ENCODE measurements at places on chromosomes 11 and 22.

DNA sequence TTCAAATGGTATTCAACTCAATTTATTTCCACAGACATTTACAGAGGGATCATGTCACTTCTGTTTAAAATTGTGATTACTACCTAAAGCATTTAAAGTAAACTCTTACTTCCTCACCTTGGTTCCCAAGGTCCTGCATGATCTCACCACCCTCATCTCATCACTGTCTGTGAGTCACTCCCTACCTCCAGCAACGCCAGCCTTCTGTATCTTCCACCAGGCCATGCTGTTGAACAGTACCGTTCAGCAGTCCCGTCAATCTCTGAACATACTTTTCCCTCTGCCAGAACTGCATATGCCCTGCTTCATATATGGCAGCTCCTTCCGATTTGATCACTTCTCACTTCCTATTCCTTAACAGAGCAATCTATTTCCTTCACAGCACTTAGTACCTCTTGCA lies 2.0 kb downstream of the FBXO3 start:
- DNase-seq: no peak

GRCh38 chr22:44901301-44901700 lies 108.5 kb downstream of the PHF21B start:
- DNase-seq: no peak

DNA sequence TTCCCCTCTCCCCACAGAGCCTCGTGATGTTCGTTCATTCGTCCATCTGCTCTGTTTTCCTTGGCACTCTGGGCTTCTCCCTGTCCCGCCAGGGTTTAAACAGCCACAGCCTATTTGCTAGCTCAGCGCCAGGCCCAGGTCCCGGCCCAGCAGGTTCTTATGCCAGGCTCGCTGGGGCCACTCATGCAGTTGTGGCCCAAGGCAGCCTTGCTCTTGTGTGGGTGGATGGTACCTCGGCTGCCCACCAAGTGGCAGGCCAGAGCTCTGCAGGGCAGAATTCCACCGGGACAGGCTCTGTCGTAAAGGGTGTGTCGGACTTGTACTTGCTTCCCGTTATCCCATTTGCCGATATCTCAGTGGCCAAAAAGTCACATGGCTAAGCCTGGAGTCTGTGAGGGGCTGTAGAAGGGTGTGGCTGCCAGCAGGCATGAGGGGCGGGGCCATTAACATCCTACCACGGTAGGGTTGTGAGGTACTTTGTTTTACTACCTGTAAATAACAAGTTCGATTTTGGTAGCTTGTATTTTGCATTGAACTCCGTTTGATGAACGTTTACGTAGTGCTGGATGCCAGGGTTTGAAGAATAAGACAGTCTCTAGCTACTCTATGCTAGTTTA lies 7.9 kb downstream of the FAM118A start:
- no peak for DNase-seq

DNA sequence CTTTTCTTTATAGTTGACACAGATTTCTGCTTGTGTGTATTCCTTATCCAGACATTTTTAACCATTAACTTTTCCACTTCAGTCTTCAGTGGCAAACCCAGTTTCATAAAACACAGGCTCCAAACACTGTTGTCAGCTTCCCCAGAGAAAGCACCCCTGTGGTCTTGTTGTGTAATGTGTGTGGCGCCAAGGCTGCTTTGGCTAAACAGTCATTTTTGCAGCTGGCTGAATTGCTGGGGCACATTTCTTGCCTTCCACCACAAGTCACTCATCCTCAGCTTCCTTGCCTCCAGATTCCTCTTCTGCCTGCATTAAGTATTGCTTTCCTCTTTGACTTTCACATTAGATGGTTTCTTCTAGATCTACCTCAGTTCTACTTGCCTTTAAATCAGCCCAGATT lies 40.5 kb downstream of the ARHGAP1 start:
- no peak for DNase-seq

GRCh38 chr11:87440076-87440770 lies 402.5 kb downstream of the TMEM135 start:
- no peak for DNase-seq

DNA sequence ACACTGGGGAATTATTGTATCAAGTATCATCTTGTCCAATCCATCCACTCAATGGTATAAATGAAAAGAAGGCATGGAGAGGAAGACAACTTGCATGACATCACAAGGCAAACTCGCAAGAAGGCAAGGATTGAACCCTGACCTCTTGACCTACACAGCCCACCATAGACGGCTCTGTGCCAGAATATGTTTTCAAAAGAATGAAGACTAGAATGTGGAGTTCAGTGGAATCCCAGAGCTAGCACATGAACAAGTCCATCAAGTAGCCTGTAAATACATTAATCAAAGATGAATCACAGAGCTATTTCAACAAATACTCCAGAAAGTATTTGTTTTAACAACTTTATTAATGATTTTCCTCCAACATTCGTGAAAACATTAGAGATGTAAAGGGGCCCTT lies 189.7 kb downstream of the GUCY1A2 start:
- DNase-seq: no peak

- no peak for DNase-seq
These were observed 109.3 kb downstream of the ARL14EP start for GRCh38 chr11:30432178-30432577.
